T1000 (cell line): ENCODE measurements at places on chromosomes 12 and 14.

GRCh38 chr14:72961579-72962335 is 35.5 kb downstream of the DCAF4 start:
- peak; percentile 70 for DNase-seq

DNA sequence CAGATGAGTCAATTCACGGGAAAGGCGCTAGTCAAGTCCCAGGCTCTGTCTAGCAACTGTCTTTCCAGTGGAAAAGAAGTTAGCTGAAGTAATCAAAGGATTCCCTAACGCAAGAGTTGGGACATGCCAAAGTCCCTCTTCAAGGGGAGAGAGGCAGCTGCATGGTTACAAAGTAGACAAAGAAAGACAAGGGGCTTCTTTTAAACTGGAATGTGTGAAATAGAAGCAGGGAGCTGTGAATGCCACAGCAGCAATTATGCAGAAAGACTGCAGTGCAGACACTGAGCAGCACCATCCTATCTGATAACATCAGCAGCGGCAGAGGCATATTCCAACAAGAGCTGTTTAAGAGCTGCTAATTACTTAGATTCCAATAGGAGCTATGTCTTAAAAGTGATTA is 12.5 kb upstream of the CIPC start:
- no peak for DNase-seq

DNA sequence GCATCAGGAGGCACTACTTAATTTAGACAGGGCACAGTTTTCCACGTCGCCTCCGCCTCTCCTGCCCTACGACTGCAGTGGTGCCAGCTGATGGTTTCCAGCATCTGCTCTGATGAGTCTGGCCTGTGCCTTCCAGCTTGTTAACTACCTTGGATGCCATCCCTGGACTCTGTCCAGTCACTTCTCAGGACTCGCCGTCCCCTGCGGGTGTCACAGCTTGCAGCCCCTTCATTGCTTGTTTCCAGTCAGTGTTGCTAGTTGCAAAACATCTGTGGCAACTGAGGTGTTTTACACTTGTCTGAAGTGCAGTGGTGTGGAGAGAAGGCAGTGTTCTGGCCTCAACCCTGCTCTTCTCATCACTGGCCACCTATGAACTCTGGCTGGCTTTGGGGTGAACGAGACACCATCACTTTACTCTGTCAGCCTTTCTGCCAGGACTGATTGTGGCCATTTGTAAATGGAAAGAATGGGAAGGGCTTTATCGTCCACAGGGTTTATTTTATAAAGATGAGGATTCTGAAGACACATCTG is 8.3 kb downstream of the ADGRD1 start:
- DNase-seq, result no peak

GRCh38 chr12:80187660-80188090 is 88.3 kb downstream of the OTOGL start:
- no peak for DNase-seq

DNA sequence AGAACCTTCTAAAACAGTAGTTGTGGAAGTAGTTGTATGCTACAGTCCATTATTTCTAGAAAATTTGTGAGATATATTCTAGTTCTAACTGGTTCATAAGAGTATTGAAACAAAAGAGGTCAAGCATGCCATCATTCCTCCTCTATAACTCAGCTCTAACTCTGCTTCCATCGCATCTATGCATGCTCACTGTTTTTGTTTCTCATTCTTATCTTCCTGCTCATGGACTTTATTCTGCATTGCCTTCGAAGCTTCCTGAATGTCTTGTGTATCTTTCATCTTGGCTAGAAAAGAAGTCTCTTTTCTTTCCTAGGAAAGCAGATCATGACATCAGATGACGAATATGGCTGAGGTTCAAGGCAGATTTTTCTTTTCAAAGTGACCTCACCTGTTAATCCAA is 402 bp downstream of the LMNTD1 start:
- no peak for DNase-seq

DNA sequence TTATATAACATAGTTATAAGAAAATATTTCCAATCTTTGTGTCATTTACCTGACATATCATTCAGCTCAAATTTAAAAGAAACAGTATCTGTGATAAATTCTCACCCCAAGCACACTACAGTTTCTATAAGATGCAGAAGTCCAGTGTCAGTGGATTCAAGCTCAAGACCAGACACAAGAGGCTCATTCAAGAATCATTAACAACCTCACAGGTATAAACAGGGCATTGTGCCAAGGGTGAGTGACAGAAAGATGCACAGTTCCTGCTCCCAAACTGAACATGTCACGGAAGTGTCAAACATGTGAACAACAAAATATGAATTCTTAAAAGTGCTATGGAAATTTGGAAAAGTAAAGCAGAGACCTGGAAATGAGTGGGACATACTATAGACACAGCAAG is 12.8 kb downstream of the ATP2B1 start:
- DNase-seq, result no peak

GRCh38 chr14:35556548-35556947 is 22.6 kb downstream of the INSM2 start:
- DNase-seq, result no peak

DNA sequence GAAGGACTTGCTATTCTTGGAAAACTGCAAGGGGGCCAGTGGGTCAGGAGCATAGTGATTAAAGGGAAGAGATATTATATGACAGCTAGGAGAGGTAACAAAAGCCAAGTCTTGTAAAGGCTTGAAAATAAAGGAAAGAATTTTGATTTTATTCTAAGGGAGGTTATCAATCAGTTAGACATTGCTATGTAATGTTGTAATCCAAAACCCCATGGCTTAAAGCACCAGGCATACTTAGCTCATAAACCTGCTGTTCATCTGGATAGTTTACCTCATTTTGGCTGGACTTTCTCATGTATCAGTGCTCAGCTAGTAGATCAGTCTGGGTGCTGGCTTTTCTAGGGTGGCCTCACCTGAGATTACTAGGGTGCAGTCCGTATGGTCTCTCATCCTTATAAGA is 680.9 kb upstream of the LMO3 start:
- no peak for DNase-seq

GRCh38 chr12:109952873-109953272 is 43.3 kb downstream of the GIT2 start:
- DNase-seq, result no peak

DNA sequence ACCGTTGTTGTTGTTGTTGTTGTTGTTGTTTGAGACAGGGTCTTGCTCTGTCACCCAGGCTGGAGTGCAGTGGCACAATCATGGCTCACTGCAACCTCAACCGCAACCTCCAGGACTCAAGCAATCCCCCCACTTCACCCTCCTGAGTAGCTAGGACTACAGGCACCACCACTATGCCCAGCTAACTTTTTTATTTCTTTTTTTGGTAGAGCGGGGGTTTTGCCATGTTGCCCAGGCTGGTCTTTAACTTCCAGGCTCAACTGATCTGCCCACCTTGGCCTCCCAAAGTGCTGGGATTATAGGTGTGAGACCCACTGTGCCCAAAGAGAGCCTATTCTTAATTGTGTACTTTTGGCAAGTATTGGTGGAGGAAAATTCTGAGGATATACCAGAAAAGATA is 25.7 kb downstream of the MOK start:
- no peak for DNase-seq

DNA sequence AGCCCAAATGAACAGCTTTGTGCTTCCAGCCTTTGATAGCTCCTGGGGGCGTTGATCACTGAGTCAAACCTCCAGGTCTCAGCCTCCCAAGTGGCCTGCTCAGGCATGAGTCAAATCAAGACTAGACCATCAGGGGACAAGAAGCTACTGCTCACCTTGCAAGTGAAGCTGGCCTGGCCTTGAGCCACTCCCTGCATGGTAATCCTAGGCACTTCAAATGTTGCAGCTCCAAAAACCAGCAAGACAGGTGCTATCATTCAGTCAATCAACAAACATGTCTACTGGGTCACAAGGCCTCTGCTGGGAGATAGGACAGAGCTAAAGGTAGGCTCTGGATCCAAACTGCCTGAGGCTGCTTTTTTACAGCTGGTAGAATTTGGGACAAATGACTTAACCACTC is 33.1 kb upstream of the NOS1 start:
- no peak for DNase-seq

DNA sequence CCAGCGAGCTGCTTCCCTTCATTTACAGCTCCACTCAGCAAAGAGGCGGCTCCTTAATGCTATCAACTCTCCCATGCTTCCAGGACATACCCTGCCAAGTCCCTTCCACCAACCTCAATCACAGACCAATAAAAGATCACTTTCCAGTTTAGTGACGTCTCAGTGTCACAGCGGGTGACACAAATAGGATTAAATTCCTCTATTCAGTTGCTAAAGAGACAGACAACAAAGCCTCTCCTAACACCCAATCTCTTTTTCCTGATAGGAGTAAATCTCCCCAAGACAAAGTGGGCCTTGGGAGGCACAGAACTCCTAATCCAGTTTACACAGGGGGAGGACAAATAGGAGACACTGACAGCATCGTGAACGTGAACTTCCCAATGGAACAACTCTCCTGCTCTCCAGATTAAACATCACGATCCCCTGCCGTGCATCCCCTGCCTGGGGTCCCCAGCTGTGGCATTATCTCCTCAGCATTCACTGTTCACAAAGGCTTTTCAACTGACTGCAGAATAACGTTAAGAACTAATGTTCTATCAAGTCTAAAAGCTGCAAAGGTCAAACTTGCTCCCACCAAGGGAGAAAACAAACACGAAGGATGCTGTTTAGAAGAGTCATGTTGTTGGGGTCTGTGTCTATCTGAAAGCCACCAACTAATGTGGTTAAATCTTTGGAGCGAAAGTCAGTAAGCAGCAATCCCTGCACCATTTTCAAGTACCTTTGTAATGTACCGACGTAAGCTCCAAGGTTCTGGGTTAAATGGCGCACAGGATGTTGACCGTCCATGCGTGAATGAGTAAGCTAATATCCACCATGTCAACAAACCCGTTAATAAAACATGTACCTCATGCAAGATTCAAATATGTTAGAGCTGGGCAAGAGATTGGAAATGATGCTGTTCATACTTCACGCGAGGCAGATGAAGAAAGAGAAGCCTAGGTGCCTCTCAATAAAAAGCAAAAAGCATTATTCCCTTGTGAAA is 31.5 kb downstream of the TMEM132D start:
- no peak for DNase-seq

DNA sequence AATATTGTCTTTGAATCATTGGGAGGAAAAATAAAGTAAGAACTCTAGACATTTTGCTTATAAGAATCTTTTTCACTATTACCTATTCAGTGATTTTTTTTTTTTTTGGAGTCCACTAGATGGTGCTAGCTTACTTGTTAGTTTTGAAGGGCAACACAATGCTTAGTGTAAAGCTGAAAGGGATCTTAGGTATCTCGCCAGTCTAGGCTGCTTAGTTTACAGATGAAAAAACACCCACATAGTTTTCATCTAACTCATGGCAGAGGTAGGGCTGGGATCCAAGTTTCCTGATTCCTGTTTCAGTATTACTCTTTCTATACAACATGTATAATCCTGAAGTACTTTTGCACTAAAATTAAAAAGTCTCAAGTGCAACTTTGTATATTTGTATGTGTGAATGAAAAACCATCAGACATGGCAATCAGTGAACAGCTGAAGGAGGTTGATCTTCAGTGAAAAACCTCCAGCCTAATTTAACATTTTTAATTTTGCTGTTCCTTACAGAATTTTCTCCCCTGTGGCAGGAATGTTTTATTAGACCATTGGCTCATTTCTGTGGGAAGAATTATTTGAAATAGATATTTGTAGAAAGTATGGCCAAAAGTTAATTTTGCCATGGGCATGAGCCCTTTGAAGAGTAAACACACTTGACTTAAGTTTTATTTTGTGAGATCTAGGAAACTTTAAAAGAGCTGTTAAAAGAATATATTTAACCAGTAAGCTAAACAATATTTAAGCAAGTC is 40.7 kb downstream of the LRRIQ1 start:
- DNase-seq, result peak; percentile 22

DNA sequence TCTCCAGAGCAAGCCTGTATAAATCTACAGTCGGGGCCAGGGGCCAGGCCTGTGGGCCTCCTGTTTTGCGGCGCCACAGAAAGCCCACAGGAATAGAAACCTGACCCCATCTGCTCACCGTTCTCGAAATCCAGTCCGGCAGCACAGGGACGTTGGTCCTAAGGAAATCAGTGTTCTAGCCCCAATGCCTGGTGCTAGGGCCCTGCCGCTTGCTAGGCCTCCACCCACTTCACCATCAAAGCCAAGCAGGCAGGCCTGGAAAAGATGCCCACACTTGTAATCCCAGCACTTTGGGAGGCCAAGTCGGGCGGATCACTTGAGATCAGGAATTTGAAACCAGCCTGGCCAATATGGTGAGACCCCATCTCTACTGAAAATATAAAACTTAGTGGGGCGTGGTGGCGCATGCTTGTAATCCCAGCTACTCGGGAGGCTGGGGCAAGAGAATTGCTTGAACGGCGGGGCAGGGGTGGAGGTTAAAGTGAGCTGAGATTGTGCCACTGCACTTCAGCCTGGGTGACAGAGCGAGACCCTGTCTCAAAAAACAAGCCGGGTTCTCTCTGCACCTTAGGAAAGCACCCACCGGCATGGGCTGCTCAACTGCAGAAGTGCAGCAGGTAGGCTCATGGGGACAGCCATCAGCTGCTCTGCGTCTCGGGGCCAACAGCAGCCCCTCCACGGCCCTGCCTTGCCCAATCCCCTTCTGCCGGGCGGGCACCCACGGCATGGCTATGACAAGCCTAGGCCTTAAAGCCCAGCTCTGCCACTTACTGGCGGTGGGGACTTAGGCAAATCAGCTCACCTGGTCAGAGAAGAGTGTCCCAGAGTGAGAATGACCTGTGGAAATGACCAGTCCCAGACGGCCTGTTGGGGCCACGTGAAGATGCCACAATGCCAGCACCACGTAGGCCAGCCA is 47.4 kb downstream of the VWF start:
- no peak for DNase-seq

- DNase-seq, result no peak
These were observed 99.0 kb downstream of the LIN7A start for GRCh38 chr12:80838708-80839107.

DNA sequence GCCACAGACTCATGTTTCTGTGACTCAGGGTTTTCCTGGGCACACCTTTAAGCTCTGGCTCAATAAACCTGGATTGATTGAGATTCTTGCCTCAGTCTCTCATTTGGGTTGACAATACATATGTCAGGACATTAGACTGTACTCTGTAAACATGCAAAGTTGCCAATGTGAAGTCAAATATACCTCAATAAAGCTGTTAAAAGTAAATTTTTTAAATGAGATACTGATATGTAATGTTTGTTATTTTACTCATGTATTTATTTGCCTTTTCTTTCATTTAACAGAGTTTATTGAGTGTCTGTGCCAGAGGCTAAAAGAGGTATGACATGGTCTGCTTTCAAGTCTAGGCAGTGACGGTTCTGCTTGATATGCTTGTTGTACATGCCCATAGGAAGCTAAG is 3.7 kb upstream of the ETFBKMT start:
- no peak for DNase-seq

GRCh38 chr14:59161561-59162175 is 26.8 kb upstream of the DAAM1 start:
- DNase-seq, result no peak
